ENCODE measurements at places on chromosomes 6 and 20.

DNA sequence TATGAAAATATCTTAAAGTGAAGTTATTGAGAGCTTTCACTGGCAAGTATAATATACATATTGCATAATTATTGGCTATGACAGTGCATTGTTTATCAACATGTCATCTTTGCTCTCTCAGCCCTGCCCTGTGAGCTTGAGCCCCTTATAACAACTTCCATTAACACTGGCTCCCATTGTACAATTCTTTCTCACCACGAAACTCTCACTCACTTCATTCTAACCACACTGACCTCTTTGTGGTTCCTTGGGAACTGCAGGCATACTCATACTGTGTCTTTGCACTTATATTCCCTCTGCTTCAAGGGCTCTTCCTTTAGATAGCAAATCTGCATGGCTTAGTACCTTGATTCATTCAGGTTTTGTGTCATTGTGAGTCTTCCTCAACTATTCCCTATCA lies 411.8 kb downstream of the CDKAL1 start:
- no peak for DNase-seq

DNA sequence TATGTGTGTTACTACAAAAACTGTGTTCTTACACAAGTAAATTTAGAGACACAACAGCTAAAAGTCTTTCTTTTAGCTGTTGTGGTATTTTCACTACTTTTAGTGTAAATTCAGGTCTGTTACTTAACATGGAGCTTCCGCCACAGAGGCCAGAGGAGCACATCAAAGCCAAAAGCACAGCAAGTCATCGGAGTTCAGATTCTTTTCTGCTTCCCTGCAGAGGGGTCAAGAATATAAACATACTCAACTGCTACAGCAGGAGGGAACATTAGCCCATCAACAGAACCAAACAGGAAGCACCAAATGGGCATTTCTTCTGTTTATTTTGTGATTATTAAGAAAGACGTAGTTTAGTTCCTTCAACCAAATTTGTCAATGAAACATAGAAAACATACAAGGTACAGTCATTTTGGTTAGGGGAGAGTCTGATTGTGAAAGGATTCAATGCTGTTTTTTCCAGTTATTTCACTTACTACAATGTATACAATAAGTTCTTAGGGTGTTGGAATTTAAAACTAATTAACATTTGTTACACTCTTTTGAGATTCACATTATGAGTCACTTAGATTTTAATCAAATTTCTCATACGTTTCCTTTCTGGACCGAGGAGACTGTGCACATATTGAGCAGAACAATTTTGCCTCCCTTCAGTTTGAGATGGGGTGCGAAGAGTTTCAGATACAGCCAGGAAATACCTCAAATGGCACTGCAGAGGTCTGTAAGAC lies 42.8 kb upstream of the DSE start:
- DNase-seq = no peak

- peak; percentile 34 for DNase-seq
Measured at GRCh38 chr6:80454661-80455365, 348.3 kb downstream of the BCKDHB start.

- no peak for DNase-seq
Measured at GRCh38 chr20:58251348-58251978, 23.0 kb upstream of the ANKRD60 start.

GRCh38 chr6:31690231-31691077 lies 9.6 kb upstream of the LY6G5C start:
- no peak for DNase-seq

DNA sequence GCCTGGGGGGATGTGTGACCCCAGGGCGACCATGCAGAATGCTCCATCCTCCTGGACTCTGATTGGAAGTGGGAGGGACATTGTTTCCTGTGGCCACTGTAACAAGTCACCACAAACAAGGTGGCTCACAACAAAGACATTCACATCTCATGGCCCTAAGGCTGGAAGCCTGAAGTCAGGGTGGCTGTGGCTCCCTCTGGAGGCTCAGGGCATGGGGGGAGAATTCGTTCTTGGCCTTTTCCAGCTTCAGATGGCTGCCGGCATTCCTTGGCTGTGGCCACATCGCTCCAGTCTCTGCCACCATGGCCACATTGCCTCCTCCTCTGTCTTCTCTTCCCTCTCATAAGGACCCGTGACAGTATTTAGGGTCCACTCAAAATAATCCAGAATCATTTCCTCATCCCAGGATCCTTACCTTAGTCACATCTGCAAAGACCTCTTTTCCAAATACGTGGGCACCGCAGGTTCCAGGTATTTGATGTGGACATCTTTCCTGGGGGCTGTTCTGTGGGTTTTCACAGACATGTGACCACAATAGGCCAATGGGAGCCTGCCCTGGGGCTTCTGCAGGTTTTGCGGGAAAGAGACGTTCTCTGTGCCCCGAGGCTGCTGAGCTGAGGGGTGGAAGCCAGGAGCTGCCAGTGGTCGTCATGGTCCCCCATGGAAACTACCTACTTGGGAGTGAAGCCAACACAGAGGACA lies 249.3 kb downstream of the PREX1 start:
- no peak for DNase-seq

GRCh38 chr20:9686455-9686854 lies 152.4 kb downstream of the PAK5 start:
- no peak for DNase-seq

GRCh38 chr6:169689287-169689686 lies 12.5 kb downstream of the WDR27 start:
- peak; percentile 87 for DNase-seq

DNA sequence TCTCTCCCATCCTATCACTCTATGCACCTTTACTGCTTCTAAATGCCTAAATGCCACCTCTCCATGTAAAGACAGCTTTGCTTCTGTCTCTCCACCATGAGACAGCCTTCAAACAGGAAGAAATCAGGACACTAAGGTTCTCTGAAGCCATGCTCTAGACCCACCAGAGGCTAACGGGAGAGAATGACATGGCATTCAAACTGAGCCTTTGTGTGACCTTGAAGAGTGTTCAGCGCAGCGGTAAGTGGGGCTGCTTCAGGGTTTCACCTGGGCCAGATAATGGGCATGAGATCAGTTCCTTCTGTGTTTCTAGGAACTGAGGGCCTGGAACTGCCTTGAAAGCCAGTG lies 20.1 kb downstream of the FAM50B start:
- no peak for DNase-seq
